GM23338 (cell line): ENCODE measurements at places on chromosomes 13 and 19.

DNA sequence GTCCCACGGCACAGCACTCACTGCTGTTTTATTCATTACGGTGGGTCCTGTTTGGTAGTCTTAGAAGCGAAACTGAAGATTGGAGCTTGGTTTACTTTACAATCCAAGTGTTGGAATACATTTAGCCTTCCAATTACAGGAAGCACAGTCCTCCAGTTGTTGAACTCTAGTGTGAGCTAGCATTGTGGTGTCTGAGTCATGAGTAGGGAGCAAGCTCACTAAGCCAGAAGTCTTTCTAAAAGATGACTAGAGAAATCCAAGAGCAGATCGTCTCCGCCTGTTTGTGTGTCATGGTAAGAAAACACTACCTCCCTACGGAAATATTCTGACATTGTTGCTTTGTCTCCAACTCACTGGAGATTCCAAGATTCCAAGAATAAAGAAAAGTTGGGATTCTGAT lies 10.1 kb upstream of the SHISA2 start:
- DNase-seq = no peak

DNA sequence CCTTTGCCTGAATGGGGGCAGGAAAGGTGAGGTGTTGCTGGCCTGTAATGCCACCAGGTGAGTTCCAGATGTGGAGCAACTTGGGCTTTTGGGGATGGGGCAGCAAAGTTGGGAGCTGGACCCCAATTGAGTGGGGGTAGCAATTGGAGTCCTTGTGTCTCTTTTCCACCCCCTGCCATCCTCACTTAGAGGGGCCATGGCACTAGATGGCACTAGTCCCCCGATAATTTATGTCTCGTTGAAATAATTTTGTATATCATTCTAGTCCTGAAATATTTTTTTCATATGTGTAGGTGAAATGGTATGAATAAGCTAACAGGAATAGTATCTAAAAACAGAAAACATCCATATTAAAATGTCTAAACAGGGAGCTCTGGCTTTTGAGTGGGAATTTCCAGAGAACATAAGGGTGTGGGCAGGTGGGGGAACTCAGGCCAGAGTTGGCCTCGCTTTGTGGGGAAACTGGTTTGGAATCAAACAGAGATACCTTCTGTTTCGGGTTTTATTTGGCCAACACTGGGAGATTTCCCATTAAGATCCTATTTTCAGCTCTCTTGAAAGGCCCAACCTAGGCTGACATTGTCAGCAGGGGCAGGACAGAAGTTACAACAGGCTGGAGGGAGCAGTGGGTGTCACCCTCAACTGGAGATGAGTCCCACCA lies 3.4 kb downstream of the ZNF576 start:
- no peak for DNase-seq

GRCh38 chr13:64029343-64030093 lies 2613.9 kb upstream of the PCDH20 start:
- DNase-seq = peak; percentile 27

- no peak for DNase-seq
These were observed 8.3 kb downstream of the IFNL3 start for GRCh38 chr19:39236527-39236926.

- DNase-seq = no peak
These were observed 559 bp upstream of the RPL21 start for GRCh38 chr13:27250833-27251165.

GRCh38 chr13:45422731-45423292 lies 4.6 kb upstream of the SLC25A30 start:
- DNase-seq = peak; percentile 24

- peak; percentile 90 for DNase-seq
These were observed 1.5 kb downstream of the UNC13A start for GRCh38 chr19:17686592-17687024.

GRCh38 chr13:50370303-50370950 lies 355.2 kb downstream of the KCNRG start:
- DNase-seq = no peak

- peak; percentile 60 for DNase-seq
These were observed 641 bp upstream of the SOX21 start for GRCh38 chr13:94712812-94713560.

DNA sequence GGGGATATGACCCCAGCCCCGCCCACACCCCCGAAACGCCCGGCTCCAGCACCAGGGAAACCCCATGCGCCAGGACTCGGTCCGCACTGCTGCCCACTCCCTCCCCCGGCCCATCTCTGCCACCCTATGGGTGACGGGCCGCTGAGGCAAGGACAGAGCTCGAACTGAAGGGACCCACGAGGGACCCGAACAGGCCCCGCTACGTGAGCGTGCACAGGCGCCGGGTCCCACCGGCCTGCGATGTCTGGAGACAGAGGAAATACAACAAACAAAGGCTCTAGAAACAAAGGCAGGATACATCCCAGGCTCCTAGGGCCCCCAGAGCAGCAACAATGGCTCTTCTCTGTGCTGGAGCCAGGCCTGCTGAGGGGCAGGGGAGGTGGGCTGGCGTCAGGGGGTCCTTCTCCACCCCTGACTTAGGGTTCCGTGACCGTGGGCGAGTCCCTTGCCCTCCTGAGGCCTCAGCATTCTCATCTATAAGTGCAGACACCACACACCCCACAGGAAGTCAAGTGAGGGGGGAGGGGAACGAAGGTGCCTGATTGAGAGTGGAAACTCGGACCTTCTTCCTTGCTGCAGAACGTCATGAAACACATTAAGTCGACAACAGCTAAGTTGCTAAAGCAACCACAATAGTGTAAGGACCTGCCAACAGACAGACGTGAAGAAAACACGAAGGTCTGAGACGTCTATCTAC lies 3.1 kb downstream of the ABHD17A start:
- DNase-seq = no peak

DNA sequence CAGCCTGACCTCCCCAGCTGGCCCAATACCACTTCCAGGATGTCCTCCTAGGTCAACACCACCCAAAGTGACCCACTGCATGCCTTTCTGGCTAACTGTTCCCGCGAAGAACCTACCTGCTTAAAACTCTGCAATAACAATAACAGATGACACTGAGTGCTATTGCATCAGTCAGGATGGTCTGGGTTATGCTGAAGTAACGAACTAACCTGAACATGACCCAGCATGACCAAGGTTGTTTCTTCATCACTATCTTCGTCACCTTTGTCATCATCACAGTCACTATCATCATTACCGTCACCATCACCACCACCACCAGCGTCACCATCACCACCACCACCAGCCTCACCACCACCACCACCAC lies 10.6 kb upstream of the FXYD3 start:
- no peak for DNase-seq

- no peak for DNase-seq
These were observed 51.0 kb downstream of the SLC7A9 start for GRCh38 chr19:32818536-32818935.

DNA sequence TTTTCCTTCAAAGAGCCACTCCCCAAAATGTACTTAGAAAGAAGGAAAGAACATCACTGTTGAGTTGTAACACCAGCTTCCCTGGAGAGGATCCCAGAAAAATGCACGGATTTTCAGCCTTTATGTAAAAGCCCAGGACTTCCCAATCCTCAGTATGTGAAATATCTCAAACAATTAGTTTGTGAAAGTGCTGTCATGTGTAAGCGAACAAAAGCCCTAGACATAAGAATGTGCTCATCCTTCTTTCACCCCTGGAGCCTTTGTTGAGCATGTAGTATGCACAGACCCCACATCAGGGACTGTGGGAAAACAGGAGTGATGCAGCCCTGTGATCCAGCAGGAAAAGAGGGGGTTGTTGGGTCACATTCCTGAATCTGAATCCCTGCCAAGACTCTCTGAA lies 441.4 kb upstream of the ZNF507 start:
- DNase-seq = peak; percentile 17

GRCh38 chr13:34466301-34466700 lies 475.8 kb upstream of the NBEA start:
- DNase-seq = no peak

DNA sequence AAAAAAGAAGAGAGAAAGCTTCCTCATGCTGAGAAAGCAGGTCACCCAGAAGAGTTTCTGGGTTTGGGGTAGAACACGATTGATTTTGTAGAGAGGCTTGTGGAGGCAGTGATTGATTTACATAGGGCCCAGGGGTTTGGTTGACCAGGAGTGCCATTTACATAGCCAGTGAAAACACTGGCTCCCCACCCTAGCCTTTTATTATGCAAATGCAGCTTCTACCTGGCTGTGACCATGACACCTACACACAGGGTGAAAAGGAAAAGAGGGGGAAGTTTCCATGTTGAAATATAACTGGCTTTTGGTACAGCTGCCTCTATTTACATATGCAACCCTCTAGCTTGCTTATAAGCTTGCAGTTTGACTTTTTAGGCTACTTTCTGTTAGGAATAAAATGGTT lies 62.0 kb downstream of the ZNF100 start:
- DNase-seq = peak; percentile 91

GRCh38 chr13:97028441-97029299 lies 34.4 kb upstream of the OXGR1 start:
- DNase-seq = peak; percentile 67

GRCh38 chr13:107665926-107666458 lies 549.3 kb downstream of the LIG4 start:
- DNase-seq = no peak

DNA sequence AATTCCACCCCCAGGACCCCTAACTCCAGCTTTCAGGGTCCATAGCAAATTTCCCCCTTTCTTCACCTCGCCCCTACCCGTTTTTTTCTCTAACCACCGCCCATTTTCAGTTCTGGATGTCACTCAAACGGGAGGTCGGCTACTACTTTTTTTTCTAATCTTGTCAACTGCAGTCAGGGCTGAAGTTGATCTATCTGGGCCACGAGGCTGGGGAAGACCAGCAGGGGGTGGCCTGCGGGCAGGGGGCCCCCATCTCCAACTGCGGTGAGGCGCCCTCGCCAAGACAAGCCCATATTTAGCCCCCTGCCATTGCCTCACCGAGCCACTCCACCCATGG lies 748 bp downstream of the LHFPL6 start:
- DNase-seq = no peak

DNA sequence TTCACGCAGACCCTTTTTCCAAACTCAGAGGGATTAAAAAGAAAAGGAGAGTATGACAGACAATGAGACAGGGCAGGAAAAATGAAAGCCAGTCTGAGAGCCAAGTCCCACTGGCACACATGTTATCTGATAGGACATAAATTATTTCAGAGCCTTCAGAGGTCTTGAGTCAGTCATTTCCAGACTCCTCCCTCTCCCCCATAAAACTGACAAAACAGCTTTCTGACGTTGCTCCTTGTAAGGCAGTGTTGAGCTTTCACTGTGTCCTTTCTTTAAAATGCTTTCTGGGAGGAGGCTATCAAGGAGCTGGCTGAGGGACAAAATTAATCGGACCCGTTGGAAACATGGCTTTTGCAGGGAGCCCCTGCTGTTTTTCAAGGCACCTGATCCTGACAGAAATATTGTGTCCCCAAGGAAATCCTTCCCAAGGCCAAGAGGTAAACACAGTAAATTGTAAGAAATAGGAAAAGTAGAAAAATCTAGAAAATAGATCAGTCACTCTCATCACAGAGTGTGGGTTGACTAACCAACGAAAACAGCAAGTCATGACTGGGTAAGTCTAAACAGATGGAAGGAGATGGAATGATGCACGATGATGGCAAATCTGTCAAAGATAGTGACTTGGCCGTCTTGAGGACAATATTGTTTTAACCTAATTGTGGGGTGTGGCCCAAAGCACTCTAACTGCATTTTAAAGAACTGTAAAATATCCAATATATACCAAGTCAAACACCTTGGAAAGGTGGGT lies 89.7 kb downstream of the DCT start:
- DNase-seq = no peak

DNA sequence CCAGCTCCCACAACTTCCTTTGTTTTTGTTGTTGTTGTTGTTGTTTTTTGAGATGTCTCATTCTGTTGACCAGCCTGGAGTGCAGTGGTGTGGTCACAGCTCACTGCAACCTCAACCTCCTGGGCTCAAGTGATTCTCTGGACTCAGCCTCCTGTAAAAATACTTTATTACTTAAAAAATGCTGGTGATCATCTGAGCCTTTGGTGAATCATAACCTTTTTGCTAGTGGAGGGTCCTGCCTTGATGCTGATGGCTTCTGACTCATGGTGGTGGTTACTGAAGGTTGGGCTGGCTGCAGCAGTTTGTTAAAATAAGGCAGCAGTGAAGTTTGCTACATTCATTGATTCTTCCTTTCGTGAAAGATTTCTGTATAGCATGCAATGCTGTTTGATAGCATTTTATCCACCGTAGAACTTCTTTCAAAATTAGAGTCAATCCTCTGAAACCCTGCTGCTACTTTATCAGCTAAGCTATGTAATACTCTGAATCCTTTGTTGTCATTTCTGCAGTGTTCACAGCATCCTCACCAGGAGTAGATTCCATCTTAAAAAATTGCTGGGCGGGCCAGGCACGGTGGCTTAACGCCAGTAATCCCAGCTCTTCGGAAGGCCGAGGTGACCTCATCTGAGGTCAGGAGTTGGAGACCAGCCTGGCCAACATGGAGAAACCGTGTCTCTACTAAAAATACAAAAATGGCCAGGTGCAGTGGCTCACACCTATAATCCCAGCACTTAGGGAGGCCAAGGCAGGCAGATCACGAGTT lies 18.0 kb downstream of the ARHGAP35 start:
- no peak for DNase-seq

GRCh38 chr19:42130254-42130573 lies 2.0 kb downstream of the POU2F2 start:
- DNase-seq = no peak

GRCh38 chr13:109204657-109205056 lies 575.2 kb downstream of the MYO16 start:
- DNase-seq = no peak

GRCh38 chr13:52067237-52067636 lies 42.7 kb downstream of the UTP14C start:
- DNase-seq = peak; percentile 28

- DNase-seq = no peak
These were observed 6.1 kb downstream of the DOCK6 start for GRCh38 chr19:11256189-11256588.

- no peak for DNase-seq
These were observed 6.1 kb downstream of the CADM4 start for GRCh38 chr19:43633520-43633919.

- peak; percentile 4 for DNase-seq
These were observed 155.2 kb upstream of the IPO5 start for GRCh38 chr13:97798171-97798821.

DNA sequence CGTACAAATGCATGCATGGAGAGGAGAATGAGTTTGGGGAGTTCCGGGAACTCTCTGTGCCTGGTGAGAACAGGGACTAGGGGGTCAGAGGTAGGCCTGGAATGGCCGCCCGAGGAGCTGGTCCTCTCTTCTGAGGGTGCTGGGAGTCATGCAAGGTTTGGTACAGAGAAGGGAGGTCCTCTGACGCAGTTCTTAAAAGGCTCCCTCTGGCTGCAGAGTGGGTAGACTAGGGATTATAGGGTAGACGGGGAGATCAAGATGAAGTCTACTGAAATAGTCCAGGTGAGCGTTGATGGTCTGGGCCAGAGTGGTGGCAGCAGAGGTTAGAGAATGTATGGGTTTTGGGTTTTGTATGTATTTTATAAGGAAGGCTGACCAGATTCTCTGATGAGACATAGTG lies 796 bp downstream of the ZNF304 start:
- DNase-seq = peak; percentile 19

- peak; percentile 99 for DNase-seq
These were observed at the start of gene ZNF814 for GRCh38 chr19:57888560-57889231. Gene ZNF814 (minus strand): TSS chr19:57889037. CDS start chr19:57888802, 235 bp downstream.

GRCh38 chr13:99991013-99991827 lies 9.6 kb downstream of the ZIC2 start:
- DNase-seq = peak; percentile 68
